ENCODE measurements at places on chromosomes 13 and 19.
A peak's percentile ranks its signal among the peaks of the same experiment; 100 is the strongest.

DNA sequence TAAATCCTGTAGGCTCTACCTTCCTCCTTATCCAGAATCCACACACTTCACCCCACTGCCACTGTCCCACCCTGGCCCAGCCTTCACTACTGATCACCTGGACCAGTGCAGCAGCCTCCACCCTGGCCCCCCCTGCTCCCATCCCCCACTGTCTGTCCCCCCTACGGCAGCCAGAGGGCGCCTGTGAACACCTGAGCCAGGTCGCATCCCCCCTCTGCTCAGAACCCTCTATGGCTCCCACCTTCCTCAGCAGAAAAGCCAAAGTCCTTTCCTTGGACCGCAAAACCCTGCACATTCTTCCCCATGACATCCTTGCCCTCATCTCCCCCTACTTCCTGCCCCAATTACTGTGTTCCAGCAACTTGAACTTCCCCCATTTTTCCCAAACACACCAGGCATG is 20.6 kb downstream of the ELAVL3 start:
- no peak for DNase-seq

DNA sequence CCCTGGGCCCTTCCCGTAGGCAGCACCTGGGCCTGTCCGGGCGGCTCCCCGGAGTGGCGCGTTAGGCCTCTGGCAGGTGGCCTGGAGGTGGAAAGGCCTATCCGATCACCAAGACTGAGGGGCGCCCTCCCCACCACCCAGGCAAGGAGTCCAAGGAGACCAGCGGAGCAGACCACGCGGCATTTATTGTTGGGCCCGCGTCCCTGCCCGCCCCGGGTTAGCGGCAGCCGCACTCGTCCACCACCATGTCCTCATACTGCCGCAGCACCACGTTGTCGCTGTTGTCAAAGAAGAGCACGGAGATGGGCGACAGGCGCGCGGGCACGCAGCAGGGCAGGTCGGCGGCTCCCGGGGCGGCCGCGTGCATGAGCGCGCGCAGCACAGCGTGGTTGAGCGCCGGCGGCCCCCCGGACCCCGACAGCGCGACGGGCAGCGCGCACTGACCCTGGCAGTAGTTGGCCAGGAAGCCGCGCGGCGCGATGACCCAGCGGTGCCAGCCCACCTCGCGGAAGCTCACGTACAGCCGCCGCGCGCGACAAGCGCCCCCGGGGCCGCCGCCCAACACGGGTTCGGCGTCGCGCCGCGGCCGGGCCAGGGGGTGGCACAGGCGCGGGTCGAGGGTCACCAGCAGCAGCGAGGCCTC is 27.5 kb downstream of the CERS1 start:
- DNase-seq, result no peak

DNA sequence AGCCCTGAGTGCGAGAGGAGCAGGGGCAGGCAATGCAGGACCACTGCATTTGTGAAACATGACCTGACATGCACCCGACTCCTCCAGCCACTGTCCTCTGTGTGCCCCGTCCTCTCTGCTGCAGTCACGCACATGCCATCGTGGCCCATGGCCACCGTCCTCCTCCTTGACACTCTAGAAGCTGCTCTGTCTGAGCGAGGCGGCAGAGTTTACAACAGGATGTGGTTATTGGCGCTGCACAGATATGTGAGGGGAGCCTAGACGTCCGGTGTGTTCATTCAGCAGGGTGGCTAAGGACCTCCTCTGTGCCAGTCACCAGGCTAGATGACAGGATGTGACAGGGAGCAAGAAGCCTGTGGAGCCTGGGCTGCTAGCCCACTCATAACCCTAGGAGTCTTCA is 277.8 kb downstream of the FOXO1 start:
- DNase-seq, result peak; percentile 23

GRCh38 chr19:15464394-15465385 is at the start of gene RASAL3:
TSS of gene RASAL3 (minus strand) at chr19:15464544. CDS start at chr19:15464358, 186 bp downstream.
- DNase-seq, result no peak

DNA sequence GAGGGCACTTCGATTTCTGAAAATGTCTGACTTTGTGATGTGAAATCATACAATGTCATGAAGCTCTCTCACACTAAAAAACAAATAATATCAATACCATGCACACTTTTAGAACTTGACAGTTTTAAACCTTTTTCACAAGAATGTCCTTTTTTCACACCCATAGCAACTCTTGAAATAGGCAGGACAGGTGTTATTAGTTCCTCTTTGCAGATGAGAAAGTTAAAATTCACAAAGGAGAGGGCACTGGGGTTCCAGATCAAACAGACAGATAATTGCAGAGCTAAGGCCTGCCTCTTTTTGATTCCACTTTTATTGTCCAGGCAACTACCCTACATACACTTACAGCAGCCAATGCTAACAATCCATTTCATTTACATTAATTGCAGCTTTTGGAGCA is 142.8 kb downstream of the KLF12 start:
- DNase-seq, result no peak

GRCh38 chr19:53808710-53809125 is 15.4 kb downstream of the NLRP12 start:
- no peak for DNase-seq

GRCh38 chr13:76683854-76684253 is 202.4 kb downstream of the KCTD12 start:
- DNase-seq, result no peak

DNA sequence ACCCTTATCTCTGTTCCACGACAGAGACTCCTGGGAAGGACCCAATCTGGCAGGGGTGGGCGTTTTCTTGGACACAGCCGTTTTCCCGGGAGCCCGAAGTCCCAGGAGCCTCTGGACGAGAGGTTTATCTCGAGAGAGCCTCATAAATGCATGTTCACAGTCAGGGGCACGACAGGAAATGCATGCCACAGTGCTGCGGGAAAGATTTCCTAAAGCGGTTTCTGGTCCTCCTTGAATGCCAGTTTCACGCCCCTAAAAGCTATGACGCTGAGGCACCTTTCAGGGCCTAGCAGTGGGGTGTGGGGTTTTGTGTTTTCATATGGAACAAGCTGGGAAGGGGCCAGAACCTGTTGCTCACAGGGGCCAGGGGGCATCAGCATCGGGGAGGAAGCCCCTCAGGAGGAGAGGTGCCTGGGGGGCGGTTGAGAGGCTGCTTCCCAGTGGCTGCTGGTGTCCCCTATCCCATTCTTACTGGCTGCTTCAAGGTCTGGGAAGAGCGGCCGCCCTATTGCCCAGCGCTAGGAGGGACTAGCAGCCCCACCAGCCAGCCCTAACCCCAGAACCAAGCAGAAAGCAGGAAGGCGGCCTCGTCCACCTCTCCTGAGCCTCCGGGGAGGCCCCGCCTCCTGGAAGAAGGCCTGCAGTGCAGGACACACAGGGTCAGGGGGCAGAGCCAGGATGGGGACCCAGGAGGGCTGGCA is 157.0 kb downstream of the KDM4B start:
- no peak for DNase-seq

- no peak for DNase-seq
Observed at GRCh38 chr19:12093777-12094176, 29.2 kb downstream of the ZNF844 start.

- DNase-seq, result no peak
Observed at GRCh38 chr13:84658491-84659358, 776.5 kb upstream of the SLITRK1 start.

DNA sequence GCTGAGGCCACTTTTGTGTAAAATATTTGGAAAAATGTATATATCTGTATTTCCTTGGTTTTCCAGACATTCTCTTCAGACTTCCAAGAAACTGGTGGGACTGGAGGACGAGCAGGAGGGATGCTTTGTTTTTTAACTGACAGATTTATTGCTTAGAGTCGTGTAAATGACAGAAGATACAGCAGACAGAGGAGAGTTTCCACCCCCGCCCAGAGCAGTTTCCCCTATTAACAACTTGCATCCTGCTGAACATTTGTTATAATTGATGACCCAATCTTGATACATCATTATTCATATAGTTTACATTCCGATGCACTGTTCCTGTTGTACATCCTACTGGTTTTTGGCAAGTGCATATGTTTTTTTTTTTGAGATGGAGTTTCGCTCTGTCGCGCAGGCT is 7.1 kb upstream of the DOCK6 start:
- no peak for DNase-seq

- no peak for DNase-seq
Observed at GRCh38 chr13:18948664-18949488, 232.7 kb downstream of the TUBA3C start.

DNA sequence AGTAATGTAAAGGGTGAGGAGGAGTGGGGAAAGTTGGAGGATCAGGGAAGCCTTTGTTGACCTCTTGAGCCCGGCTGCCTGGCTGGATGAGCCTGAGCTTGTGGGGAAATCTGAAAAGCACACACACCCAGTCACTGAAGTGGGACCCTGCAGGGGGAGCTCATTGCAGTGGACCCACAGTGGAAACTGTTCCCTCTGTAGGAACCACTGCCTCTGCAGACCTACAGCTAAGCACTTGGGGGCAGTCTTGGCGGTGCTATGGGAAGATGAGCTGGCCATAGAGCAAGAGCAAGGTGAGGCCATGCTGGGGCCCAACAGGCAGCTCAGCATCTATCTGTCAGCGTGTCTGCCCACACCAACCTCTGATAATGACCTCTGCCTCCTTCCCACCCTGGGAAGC is 294.8 kb downstream of the TSHZ3 start:
- DNase-seq, result no peak

GRCh38 chr13:59408738-59409137 is 755.0 kb downstream of the DIAPH3 start:
- DNase-seq, result no peak

- DNase-seq, result no peak
Observed at GRCh38 chr13:36456577-36456976, 24.3 kb downstream of the CCNA1 start.

- DNase-seq, result no peak
Observed at GRCh38 chr13:72074663-72075062, 207.7 kb upstream of the DACH1 start.

DNA sequence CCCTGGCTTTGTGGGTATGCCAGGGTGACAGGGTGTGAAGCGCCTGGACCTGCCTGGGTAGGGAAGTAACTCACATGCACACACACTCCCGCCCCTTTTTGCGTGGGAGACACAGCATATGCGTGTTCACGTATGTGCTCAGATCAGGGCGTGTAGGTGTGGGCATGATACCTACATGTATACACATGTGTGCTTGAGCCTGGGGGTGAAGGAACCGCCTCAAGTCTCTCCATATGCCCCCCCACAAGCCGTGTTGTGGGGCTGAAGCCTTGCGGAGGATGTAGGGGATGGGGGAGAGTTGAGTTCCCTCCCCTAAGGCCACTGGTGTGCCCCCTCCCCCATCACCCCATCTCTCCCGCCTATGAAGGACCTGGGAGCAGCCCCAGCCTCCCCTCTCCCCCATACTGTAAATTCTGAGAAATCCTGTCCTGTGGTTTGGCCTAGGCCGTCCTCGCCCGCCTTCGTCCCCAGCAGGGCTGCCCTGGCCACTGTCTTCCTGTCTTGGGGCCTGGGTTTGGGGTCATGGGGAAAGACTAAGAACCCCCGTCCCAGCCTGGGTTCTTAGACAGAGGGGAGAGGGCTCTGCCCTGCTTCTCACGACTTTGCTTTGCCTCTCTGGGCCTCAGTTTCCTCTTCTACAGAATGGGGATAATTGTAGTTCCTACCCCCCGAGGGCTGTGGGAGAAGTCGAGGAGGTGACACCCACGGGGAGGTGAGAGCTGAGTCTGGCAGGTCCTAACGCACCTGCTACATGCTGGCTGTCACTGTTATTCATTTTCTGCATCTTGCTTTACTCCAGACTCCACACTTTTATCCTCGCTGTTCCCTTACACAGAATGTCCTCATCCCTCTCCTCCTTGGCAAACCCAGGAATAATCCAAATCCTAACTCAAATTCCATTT is 14.3 kb downstream of the ACTL9 start:
- DNase-seq, result no peak

DNA sequence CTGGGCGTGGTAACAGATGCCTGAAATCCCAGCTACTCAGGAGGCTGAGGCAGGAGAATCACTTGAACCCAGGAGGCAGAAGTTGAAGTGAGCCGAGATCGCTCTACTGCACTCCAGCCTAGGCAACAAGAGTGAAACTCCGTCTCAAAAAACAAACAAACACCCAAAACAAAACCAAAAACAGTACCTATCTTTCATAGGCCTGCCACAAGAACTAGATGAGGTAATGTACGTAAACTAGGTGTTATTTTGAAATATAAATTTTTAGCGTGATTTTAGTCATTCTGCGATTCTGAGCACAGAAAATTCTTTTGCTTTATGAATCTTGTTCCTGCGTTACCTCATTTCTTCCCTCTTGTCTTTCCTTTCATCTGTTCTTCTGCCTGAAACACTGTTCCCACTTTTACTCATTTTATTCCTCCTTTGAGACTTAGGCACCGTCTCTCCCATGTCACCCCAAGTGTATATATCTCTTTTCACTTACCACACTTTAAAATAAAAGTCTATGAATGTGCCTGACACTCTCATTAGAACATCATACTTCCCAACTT is 238.2 kb upstream of the HTR2A start:
- no peak for DNase-seq

DNA sequence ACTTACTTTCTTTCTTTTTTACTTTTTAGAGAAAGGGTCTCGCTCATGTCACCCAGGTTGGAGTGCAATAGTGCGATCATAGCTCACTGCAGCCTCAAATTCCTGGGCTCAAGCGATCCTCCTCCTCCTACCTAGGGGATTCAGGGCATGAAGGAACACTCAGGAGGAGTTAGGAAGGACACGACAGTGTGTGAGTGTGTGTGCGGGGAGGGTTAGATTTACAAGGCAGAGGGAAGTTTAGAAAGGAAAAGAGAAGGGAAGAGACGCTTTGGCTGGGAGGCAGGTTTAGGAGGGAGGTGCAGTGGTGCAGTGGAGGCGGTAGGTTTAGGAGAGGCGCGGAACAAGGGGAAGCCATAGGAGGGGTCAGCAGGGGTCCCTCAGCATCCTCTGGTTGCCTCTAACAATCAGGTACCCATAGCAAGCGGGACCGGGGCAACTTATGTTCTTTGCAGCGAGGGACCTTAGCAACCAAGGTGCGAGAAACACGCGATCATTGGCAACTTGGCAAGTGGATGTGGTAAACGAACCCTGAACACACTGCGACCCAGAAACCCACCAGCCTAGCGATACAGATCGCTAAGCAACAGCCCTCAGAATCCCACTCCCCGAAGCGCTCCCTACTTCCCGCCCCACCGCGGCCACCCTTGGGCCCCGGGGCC is 501 bp downstream of the SIRT2 start:
- DNase-seq, result no peak

DNA sequence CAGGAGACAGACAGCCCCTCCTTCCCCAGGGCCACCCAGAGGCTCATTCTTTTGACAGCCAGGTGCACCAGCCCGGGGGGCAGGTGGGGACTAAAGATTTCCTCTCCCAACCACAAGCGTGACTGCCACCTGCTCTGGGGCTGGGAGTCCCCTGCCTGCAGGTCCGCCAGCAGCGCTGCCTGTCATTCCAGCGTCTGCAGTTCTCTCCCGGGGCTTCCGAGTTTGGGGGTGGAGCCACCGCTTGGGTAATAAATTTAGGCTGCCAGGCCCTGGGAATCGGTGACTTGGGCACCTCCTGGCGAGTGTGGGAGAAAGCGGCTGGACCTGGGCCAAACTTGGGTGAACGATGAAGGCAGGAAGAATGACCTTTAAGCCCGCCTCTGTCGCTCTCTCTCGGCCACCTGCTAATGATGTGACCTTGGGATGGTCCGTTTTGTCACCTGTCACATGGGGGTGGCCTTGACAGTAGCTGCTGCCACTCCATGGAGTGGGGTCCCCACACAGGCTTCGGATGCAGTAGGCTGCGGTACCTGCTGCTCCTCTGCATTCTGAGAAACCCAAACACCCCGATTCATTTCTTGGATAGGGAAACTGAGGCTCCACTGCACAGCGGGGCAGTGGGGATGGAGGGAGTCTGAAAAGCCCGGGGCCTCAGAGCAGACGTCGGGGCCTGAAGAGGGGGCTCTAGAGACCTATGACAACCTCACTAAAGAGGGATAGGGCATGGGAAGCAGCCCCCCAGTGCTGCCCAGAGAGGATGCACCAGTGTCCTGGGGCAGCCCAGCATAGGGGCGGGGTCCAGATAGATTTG is 12.8 kb downstream of the FUT6 start:
- peak; percentile 91 for DNase-seq

Measured in NCI-H2029 (cell line).